Suppressor macrophage treated with lipopolysaccharide for 4 hours (primary cell): ENCODE measurements at places on chromosomes 6 and 20.

- DNase-seq, result no peak
Observed at GRCh38 chr20:57761413-57761734, 51.6 kb upstream of the PMEPA1 start.

- peak; percentile 8 for DNase-seq
Observed at GRCh38 chr20:54620611-54621010, 145.2 kb downstream of the DOK5 start.

- DNase-seq, result no peak
Observed at GRCh38 chr20:60123096-60123495, 164.9 kb downstream of the CDH26 start.

- peak; percentile 30 for DNase-seq
Observed at GRCh38 chr20:63738687-63739129, 868 bp upstream of the SLC2A4RG start.

DNA sequence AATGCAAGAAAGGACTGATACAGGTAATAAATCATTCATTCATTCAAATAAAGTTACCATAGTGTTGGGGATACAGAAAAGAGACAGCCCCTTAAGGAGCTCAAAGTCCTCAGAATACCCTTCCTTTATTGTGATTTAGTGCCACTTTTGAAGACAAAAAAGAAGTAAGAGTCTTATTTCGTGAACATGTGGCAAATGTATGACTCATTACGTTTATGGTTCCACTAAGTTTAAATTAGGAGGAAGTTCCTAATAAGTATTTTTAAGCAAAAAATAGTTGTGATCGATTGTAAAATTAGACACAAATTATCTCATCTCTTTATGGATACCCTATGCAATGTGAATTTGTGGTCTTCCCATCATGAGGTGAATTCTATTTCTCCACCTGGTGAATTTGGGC lies 38.5 kb upstream of the GCLC start:
- peak; percentile 29 for DNase-seq

DNA sequence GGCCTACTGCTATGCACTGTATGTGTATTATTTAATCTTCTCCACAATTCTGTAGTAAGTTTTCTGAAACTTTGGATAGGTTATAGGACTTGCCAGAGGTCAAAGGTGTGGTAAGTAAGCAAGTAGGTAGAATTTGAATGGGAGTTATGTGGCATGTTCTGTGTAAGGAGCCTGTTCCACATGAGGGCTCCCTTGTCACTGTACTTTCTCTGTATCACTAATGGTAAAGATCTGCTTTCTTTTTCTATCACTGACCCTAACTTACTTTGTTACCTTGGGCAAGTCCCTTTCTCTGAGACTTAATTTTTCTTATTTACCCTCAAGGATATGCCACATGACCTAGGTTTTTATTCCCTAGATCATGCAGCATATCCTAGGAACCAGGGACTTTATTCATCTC lies 50.3 kb downstream of the EIF2S2 start:
- no peak for DNase-seq
